Myometrial cell (primary cell): ENCODE measurements at places on chromosomes 3 and 15. TPM values are rescaled to one million over a fixed set of nuclear protein-coding genes. Genes with fewer than 3 reads are reported as not detected.

SOX2 gene
- not detected in 2 replicates for total RNA-seq

COMMD2 gene
- 19.8 and 23.9 TPM in 2 replicates for total RNA-seq

MYEF2 gene
- total RNA-seq, result 2.6 and 5.3 TPM in 2 replicates

NXPE3 gene
- 20.8 and 27.5 TPM in 2 replicates for total RNA-seq

TIGIT gene
- total RNA-seq, result not detected in 2 replicates

ZNF770 gene
- 13.0 and 18.6 TPM in 2 replicates for total RNA-seq

CPEB1 gene
- 3.0 and 8.1 TPM in 2 replicates for total RNA-seq

MNS1 gene
- total RNA-seq, result 3.2 and 3.7 TPM in 2 replicates

DNAH12 gene
- not detected in 2 replicates for total RNA-seq

PLA2G4B gene
- total RNA-seq, result 0.29 and 1.4 TPM in 2 replicates

TGM4 gene
- under 0.01 TPM in 1 of 2 replicates, not detected in the other for total RNA-seq

LDHAL6B gene
- total RNA-seq, result not detected in 2 replicates

SHF gene
- 2.0 and 7.8 TPM in 2 replicates for total RNA-seq

GOLGA8G gene
- total RNA-seq, result not detected in 2 replicates

MCF2L2 gene
- total RNA-seq, result 0.29 and 0.71 TPM in 2 replicates

ATP13A5 gene
- total RNA-seq, result not detected in 2 replicates

ACAP2 gene
- 36.3 and 36.9 TPM in 2 replicates for total RNA-seq
